Daoy (cell line): ENCODE measurements at places on chromosomes 5 and 9.

- peak; percentile 63 for DNase-seq
Observed at GRCh38 chr9:106864373-106865143, 1.6 kb downstream of the ZNF462 start.

DNA sequence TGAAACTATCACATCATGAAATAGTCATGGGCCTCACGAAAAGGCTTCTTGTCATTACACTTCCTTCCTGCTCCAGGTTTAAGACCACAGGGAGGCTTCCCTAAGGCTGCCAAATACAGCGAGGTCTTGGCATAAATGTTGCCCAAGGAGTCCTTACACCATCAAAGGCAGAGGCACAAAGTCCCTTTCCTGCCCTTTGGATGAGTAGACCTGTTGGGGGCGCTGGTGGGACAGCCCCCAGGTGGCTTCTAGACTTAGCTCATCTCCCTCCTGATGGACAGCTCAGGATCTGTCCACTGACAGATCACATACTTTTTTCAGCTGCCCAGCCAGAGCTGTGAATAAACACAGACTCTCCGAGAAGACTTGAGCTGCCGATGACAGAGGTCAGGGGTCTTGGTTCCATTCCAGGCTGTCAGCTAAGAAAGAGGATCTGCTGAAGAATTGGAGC lies 15.5 kb upstream of the MEGF9 start:
- peak; percentile 19 for DNase-seq

GRCh38 chr9:132878695-132879456 lies at the start of gene SPACA9:
Gene SPACA9, plus strand, starts transcription at chr9:132878898. Its CDS starts 5,050 bp downstream, at chr9:132883948.
- peak; percentile 71 for DNase-seq

- DNase-seq, result no peak
Observed at GRCh38 chr9:93252781-93253530, 69.0 kb downstream of the WNK2 start.

GRCh38 chr5:52560366-52560765 lies 227.3 kb upstream of the ITGA1 start:
- DNase-seq, result no peak

DNA sequence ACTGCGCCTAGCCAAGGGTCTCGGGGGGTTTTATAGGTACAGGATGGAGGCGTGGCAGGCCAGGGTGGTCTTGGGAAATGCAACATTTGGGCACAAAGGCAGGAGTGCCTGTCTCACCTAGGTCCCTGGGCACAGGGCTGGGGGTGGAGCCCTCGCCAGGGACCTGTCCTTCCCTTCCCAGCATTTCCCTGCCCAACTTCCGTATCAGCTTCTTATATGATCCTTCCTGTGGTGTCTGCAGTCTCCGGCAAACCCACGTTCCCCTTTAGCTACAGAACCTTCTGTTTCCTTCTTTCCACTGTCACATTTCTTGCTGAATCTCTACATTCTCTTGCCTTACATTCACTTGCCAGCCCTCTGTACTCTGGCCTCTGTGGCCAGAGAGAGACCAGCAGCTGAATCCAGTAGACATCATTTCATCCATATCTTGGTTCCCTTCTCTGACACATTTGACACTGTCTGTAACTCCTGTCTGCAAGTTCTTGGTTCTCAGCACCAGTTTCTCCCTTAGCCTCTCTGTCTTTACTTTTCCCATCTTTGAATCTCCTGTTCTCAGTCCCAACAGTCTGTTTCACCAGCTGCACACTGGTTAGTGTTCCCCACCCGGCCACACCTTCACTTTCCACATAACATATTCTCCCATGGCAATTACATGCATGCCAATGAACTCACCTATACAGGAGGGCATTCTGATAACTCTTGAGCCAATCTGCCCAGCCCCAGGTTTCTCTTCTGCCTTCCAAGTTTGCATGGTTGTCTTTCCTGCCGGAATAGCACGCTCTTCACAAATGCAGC lies 134.7 kb upstream of the ZNF608 start:
- no peak for DNase-seq

DNA sequence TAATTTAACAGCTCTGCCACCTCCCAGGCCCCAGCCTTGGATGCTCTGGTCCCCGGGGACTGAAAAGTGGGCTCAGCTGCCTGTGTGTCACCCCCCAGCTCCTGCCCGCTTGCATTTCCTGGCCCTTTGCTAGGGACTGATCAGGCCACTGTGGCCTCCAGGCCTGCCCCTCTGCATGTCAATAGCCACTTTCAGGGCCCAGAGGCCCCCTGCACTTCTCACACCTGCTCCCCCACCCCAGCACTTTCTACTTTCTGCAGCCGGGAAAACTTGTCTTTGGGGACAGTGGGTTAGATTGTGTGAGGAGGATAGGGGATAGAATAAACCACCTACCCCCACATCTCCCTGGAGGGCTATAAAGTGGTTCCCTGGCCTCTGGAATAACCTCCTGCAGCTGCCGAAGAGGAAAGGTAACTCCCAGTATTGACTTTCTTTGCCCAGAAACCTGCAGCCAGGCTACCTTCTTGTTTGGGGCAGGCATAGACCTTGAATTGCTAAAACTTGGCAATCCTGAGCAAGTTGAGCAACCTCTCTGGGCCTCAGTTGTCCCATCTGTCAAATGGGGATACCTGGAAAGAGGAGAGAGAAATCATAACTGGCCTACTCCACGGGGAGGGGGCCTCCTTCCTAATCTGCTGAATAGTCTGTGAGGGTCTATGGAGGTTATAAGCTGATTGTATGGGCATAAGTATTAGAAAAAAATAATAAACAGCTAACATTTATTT lies 7.8 kb downstream of the AIF1L start:
- DNase-seq, result no peak

- DNase-seq, result no peak
Observed at GRCh38 chr5:79699763-79700400, 10.2 kb downstream of the CMYA5 start.

GRCh38 chr5:56412601-56413379 lies 179.7 kb upstream of the ANKRD55 start:
- DNase-seq, result no peak

GRCh38 chr5:180799902-180800801 lies 2.5 kb downstream of the MGAT1 start:
- DNase-seq, result peak; percentile 65

- no peak for DNase-seq
Observed at GRCh38 chr9:130208600-130209347, 36.6 kb downstream of the NCS1 start.

- no peak for DNase-seq
Observed at GRCh38 chr9:126208216-126208758, 118.3 kb upstream of the MVB12B start.

DNA sequence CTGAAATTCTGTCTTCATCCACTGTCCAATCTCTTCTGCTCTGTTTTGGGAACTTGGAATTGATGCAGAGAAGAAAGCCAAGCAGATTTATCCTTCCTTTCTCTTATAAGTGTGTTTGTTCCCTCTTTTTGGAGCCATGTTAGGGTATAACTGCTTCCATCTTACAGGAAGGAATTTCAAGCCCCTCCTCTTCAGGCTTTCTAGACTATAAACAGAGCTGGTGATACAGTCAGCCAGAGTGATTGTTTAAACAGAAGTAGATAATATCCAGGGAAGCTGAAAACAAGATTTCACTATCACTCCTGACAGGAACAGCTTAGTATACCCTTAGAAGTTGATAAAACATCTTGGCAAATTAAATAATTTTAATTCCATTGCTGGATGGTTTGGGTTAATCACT lies 102.1 kb upstream of the DMRT1 start:
- no peak for DNase-seq

GRCh38 chr9:98142182-98142907 lies 23.3 kb upstream of the TRIM14 start:
- DNase-seq, result peak; percentile 82

GRCh38 chr9:28730111-28730510 lies 1156.8 kb upstream of the C9orf72 start:
- no peak for DNase-seq

GRCh38 chr5:5481206-5481605 lies 58.7 kb downstream of the ICE1 start:
- no peak for DNase-seq

DNA sequence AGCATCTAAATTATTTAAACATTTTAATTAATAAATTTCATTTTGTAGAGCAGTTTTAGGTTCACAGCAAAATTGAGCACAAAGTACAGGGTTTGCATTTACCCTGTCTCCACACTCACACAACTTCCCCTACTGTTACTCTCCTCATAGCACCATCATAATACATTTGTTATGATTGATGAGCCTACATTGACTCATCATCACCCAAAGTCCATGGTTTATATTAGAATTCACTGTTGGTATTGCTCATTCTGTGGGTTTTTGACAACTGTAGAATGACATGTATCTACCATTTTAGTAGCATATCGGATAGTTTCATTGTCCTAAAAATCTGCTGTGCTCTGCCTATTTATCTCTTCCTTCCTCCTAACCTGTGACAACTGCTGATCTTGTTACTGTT lies 411.1 kb upstream of the MPDZ start:
- DNase-seq, result no peak

GRCh38 chr5:169424279-169424655 lies 123.3 kb upstream of the SLIT3 start:
- DNase-seq, result no peak

DNA sequence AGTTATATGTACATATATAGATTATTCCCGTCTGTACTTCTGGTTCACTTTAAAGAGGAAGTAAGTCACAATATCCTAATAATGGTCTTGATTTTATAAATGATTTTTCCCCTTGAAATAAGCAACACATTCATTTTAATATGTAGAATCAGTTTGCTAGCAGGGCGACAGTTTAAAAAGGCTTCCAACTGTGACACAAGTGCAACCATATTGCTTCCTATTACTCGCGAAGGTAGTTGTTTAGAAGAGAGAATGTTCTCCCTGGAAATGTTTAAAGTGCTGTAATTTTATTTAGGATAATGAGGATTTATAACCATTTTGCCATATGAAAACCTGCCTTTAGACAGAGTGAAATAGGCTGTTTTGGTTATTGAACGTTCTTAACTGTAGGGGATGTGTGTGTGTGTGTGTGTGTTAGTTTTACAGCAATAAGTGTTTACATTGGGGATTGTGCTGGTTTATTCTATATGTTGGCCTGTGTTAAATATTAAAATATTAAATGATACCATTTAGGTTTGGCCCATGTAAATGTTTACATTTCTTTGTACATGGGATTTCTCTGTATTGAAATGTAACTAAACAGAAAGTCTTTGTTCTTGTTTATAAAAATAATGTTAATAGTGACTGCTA lies 138.3 kb downstream of the PBX3 start:
- no peak for DNase-seq

DNA sequence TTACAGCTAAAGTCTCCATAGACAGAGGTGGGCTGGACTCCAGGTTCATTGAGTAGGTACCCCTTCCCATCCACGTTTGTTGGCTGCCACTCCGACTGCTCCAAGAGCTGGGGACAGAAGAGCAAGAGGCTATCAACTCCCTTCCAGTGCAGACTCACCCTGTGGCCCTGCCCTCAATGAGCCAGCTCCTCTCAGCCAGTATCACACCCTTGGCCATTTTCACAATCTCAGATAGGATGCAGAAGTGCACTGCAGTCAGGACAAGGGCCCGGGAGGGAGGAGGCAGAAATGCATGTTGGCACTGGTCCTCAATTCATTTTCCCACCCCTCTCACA lies 6.2 kb downstream of the IRF1 start:
- no peak for DNase-seq

DNA sequence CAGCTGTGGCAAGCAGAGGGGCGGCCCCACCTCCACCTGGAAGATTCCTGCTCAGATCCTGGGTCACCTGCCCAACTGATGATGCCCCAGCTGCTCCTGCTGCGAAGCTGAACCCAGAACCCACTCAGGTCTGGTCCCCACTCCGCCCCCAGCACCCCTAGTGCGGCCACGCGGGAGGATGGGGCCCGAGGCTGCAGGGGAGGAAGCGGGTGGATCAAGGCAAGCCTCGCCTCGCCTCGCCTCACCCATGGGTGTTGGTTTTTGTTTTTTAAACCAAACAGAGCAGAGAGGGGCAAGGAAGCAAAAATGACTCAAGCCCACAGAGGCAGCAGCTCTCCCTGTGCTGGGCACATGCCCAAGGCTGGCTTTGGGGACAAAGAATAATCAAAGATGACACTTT lies 23.2 kb downstream of the ABO start:
- DNase-seq, result no peak

DNA sequence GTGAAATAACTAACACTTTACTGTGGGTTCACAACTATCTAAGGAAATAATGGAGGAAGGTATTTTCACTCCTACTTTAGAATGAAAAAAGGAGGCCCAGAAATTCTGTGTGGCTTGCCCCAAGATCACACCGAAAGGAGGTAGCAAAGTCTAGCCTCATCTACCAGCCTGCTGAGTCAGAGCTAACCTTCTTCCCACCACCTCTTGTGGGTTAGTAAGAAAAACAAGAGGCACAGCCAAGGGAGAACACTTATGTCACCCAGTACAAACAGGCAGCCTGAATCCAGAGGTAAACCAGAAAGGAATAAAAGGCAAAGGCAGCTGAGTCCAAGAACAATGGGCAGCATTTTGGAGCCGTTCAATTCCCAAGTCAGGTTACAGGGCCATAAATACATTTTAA lies 91.9 kb upstream of the RASEF start:
- DNase-seq, result peak; percentile 83

DNA sequence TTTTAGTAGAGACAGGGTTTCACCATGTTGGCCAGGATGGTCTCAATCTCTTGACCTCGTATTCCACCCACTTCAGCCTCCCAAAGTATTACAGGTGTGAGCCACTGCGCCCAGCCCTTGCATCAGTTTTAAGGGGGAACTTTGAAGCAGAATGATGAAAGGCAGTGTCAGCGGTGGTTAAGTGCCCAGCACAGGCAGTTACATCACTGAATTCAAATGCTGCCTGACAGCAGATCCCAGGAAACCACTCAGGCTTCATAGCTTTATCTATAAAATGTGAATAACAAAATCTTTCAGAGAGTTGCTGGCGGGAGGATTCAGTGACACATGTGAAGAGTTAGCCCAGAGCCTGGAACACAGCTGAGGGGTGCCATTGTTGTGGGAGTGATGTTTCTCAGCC lies 26.5 kb downstream of the FGF1 start:
- no peak for DNase-seq

DNA sequence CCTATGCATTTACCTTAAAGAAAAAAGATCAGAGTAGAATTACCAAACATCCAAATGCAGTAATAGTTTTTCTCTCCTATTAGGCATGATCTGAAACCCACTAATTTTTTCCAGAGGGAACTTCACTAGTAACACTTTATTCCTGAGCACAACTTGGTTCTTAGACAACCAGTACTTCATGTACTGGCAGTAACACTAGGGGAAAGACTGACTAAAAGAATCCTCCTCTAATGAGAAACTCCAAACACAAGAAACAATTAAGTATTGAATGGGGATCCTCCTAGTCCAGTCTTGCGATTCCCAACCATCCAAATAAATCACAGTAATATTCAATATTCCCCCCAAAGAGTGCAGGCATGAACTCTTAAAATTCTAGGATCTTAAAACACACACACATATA lies 48.9 kb downstream of the ZNF608 start:
- DNase-seq, result no peak

- no peak for DNase-seq
Observed at GRCh38 chr5:160442824-160443431, 21.3 kb downstream of the PTTG1 start.

DNA sequence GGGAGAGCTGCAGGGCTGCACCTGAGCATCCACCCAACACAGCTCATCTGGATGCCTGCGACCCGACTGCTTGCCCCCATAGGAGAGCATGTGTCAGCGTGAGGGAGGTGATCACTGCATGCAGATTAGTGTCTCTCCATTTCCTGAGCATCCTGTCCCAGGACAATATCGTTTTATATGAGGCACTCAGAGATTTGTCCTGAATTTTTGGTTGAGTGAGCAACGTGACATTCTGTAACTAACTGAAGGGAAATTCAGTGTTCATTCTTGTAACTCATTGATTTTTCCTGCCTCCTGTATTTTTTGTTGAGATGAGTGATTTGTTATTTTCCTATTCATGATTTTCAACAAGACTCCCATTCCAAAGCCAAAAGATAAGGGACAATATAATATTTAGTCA lies 20.7 kb upstream of the ANKRD34B start:
- DNase-seq, result no peak

- peak; percentile 73 for DNase-seq
Observed at GRCh38 chr5:137743031-137743640, 7.2 kb upstream of the KLHL3 start.
